ENCODE measurements at places on chromosomes 5 and 9. TPM values are rescaled to one million over a fixed set of nuclear protein-coding genes. Genes with fewer than 3 reads are reported as not detected.

The SPATA31A3 gene
- total RNA-seq = not detected

The GKAP1 gene
- total RNA-seq = 2.2 TPM

The GFPT2 gene
- 24.8 TPM for total RNA-seq

The F12 gene
- 0.99 TPM for total RNA-seq

The TNFSF8 gene
- not detected for total RNA-seq

The SLC6A7 gene
- not detected for total RNA-seq

The TBC1D2 gene
- total RNA-seq = 3.1 TPM

The CCL21 gene
- total RNA-seq = not detected

The FOXD4 gene
- 0.09 TPM for total RNA-seq

The CSF2 gene
- 0.36 TPM for total RNA-seq

The TIGD6 gene
- total RNA-seq = 4.1 TPM

The NEUROG1 gene
- not detected for total RNA-seq
